ENCODE measurements at places on chromosomes 1 and 21. TPM values are rescaled to one million over a fixed set of nuclear protein-coding genes. Genes with fewer than 3 reads are reported as not detected.

- no peaks in the 10 kb centered on the region for H3K27me3 ChIP-seq
- DNase-seq: no peak
- H3K4me3 ChIP-seq: no peak overlapping the region
These were observed 124.2 kb upstream of the L1TD1 start for GRCh38 chr1:62070384-62071011.

DNA sequence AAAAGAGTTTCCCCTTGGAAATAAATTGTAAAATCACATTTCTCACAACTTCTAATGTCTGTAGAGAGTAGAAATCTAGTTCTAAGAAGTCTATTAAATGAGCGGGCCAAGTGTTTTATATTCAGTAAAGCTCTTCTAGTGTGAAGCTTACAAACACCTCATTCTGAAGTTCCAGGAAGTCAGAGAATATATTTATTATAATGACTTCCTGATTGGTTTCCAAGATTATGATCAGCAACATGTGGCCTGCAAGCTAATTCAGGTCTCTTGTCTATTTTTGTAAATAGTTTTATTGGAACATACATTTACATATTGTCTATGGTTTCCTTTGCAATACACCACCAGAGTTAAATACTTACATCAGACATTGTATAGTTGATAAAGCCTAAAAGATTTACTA, 603.9 kb downstream of the AMY1C start:
- no peaks in the 10 kb centered on the region for H3K27me3 ChIP-seq
- no peak for DNase-seq
- H3K36me3 ChIP-seq: no peaks in the 10 kb centered on the region
- no peak overlapping the region for H3K4me3 ChIP-seq
- H3K27ac ChIP-seq: no peak overlapping the region
- H3K4me1 ChIP-seq: no peaks in the 10 kb centered on the region

- peaks cover 26% of the 10 kb centered on the region for H3K27me3 ChIP-seq
- H3K36me3 ChIP-seq: no peaks in the 10 kb centered on the region
- H3K4me1 ChIP-seq: peaks cover 8% of the 10 kb centered on the region
- no peak for DNase-seq
These were observed 4.7 kb downstream of the RIMKLA start for GRCh38 chr1:42385283-42385682.

GRCh38 chr1:54968551-54968950, 11.9 kb upstream of the TMEM61 start:
- H3K4me3 ChIP-seq: no peak overlapping the region
- no peak for DNase-seq

DNA sequence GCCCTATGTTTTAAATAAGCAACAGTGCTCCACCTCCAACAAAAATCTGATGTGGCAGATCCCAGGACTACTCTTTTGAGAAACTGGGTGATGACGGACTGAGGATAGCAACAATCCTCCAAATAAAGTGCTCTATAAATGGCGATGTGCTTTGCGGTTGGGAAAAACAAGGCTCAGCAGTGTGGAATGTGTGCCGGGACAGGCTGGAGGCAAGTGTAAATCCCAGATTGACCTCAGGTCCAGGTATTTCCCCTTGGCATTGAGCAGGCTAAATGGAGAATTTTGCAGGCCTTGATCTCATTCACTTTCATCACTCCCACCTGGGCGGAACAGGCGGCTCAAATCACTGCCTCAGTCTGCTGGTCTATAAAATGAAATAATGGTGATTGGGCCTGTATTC, 35.1 kb downstream of the LRRC42 start:
- H3K27me3 ChIP-seq: no peaks in the 10 kb centered on the region
- no peak overlapping the region for H3K4me3 ChIP-seq
- H3K27ac ChIP-seq: no peak overlapping the region
- DNase-seq: no peak
- no peaks in the 10 kb centered on the region for H3K36me3 ChIP-seq
- peaks cover 13% of the 10 kb centered on the region for H3K4me1 ChIP-seq

DNA sequence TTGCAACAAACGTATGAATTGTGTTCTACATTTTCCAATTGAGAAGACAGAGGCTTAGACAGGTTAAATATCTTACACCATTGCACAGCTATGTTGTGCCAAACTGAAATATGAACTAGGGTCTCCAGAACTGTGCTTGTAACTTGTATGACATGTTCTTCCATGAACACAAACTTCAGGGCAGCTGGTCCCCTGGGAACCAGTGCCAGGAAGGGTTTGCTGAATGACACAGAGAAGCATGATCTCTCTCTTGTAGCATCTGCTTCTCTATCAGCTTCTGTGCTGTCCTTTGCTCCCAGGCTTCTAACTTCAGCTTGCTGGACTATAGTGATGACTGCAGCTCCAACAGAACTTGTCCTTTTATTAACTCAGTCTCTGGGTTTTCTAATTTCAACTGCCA, 385.5 kb downstream of the SIPA1L2 start:
- H3K27me3 ChIP-seq: no peaks in the 10 kb centered on the region
- no peak overlapping the region for H3K4me3 ChIP-seq
- no peak for DNase-seq
- no peaks in the 10 kb centered on the region for H3K4me1 ChIP-seq
- H3K36me3 ChIP-seq: no peaks in the 10 kb centered on the region

The PYHIN1 gene
- total RNA-seq: not detected

DNA sequence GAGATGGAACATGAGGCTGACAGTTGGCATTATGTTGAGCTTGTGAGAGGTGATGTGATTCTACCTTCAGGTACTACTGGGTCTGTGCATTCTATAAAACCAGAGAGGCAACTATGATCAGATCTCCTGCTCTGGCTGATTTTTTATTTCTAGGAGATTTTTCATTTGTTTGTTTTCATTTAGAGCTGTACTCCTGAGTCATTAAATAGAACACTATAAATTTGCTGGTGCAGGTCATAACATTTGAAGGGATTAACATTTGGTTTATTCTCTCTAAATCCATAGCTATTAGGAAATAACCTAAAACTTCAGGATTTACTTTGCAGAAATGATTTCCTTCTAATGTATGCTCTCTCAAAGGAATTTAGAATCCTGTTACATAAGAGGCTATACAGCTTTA, 42.9 kb downstream of the MAGI3 start:
- no peaks in the 10 kb centered on the region for H3K36me3 ChIP-seq
- no peaks in the 10 kb centered on the region for H3K4me1 ChIP-seq
- no peak overlapping the region for H3K4me3 ChIP-seq
- no peak for DNase-seq
- H3K27ac ChIP-seq: no peak overlapping the region

- no peaks in the 10 kb centered on the region for H3K36me3 ChIP-seq
- no peak for DNase-seq
These were observed 2.8 kb upstream of the INPP5B start for GRCh38 chr1:37949524-37950152.

The LCK gene
- 0.26 TPM for total RNA-seq

The FH gene
- 65.8 TPM for total RNA-seq

DNA sequence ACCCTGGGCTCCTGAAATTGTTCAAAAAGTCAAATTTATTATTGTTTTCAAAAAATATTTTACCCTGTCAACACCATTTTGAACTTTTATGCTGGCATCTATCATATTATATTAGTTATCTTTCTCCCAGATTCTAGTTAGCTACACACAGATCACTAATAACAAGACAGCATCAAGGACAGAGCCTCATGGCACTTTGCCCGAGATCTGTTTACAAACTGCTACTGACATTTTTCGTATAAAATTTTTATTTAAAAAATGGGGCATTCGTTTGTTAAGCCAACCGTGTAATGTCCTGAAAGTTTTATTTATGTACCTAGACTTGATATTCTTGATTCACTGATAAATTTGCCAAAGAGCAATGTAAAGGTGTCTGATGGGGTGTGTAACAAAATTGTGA, 78.1 kb downstream of the PLPPR5 start:
- no peak overlapping the region for H3K27ac ChIP-seq
- H3K36me3 ChIP-seq: no peaks in the 10 kb centered on the region
- no peak for DNase-seq
- no peaks in the 10 kb centered on the region for H3K4me1 ChIP-seq

The TDRD10 gene
- 0.72 TPM for total RNA-seq

- H3K27ac ChIP-seq: no peak overlapping the region
- no peak overlapping the region for H3K4me3 ChIP-seq
- no peak for DNase-seq
- no peaks in the 10 kb centered on the region for H3K27me3 ChIP-seq
- no peaks in the 10 kb centered on the region for H3K36me3 ChIP-seq
These were observed 58.3 kb upstream of the PLA2G4A start for GRCh38 chr1:186770421-186770820.

The ACTA1 gene
- 2.6 TPM for total RNA-seq

- no peak overlapping the region for H3K27ac ChIP-seq
- no peak for DNase-seq
- H3K36me3 ChIP-seq: no peaks in the 10 kb centered on the region
- H3K4me1 ChIP-seq: peaks cover 9% of the 10 kb centered on the region
These were observed 43.9 kb upstream of the ADGRL2 start for GRCh38 chr1:81756872-81757271.

- no peak overlapping the region for H3K4me3 ChIP-seq
- H3K4me1 ChIP-seq: no peaks in the 10 kb centered on the region
- H3K36me3 ChIP-seq: no peaks in the 10 kb centered on the region
- no peak for DNase-seq
These were observed 318.2 kb downstream of the NEGR1 start for GRCh38 chr1:71964188-71964587.

- no peak overlapping the region for H3K4me3 ChIP-seq
- no peak overlapping the region for H3K27ac ChIP-seq
- peaks cover 2% of the 10 kb centered on the region for H3K4me1 ChIP-seq
- no peak for DNase-seq
These were observed 8.1 kb upstream of the TEDDM1 start for GRCh38 chr1:182408435-182409075.

The AQP10 gene
- 0.26 TPM for total RNA-seq

The CD48 gene
- 0.60 TPM for total RNA-seq

The HAPLN2 gene
- 2.9 TPM for total RNA-seq

GRCh38 chr1:6208723-6209660, 3.1 kb downstream of the RNF207 start:
- DNase-seq: no peak
- H3K27ac ChIP-seq: no peak overlapping the region
- H3K4me1 ChIP-seq: peaks cover 43% of the 10 kb centered on the region
- no peaks in the 10 kb centered on the region for H3K36me3 ChIP-seq
- peaks cover 32% of the 10 kb centered on the region for H3K27me3 ChIP-seq

The RGL1 gene
- 10.6 TPM for total RNA-seq

DNA sequence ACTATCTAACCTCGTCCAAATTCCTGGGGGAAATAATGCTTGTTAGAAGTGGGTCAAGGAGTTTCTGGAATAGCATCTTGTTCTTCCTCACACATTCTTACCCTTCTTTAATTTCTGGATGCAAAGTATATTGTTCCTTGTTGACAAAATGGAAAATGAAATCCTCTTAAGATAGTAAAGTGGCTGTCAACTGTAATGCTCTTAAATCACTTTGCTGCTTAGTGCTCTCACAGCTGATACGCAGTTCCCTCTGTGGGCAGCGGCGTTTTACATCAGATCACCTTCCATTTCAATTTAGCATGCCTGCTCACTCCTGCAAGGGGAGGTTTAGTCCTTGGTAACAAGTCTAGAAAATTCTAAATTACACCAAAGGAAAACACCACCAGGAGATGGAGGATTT, 113.1 kb downstream of the DNM3 start:
- no peaks in the 10 kb centered on the region for H3K36me3 ChIP-seq
- no peak overlapping the region for H3K27ac ChIP-seq
- no peak overlapping the region for H3K4me3 ChIP-seq
- H3K27me3 ChIP-seq: no peaks in the 10 kb centered on the region
- no peak for DNase-seq

The FMO3 gene
- 0.64 TPM for total RNA-seq

GRCh38 chr21:45766055-45766454, 122.5 kb downstream of the PCBP3 start:
- no peak overlapping the region for H3K4me3 ChIP-seq
- H3K27ac ChIP-seq: no peak overlapping the region
- H3K4me1 ChIP-seq: no peaks in the 10 kb centered on the region
- no peak for DNase-seq
- no peaks in the 10 kb centered on the region for H3K36me3 ChIP-seq
- H3K27me3 ChIP-seq: no peaks in the 10 kb centered on the region

GRCh38 chr1:29785137-29785527, 548.8 kb downstream of the PTPRU start:
- H3K27me3 ChIP-seq: peaks cover 39% of the 10 kb centered on the region
- no peaks in the 10 kb centered on the region for H3K4me1 ChIP-seq
- DNase-seq: no peak
- H3K4me3 ChIP-seq: no peak overlapping the region

DNA sequence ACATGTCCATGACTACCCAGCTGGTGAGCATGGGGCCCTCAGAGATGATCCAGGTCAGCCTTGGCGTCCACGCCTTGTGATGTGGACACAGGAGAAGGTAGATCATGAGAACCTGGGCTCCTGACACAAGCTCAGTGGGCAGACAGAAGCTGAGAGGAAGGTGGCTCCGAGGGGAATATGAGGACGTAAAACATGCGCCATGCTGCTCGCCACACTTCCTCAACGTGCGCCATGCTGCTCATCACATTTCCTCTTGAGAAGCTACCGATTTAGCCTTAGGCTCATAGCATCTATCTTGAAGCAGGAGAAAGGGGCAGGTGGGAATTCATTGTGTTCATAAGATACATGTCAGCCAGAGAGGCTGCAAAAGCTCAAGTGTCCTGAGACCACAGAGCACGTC, 176.9 kb downstream of the KAZN start:
- H3K27ac ChIP-seq: no peak overlapping the region
- H3K36me3 ChIP-seq: no peaks in the 10 kb centered on the region

The CCDC190 gene
- not detected for total RNA-seq

The OLFML2B gene
- total RNA-seq: 5.2 TPM

DNA sequence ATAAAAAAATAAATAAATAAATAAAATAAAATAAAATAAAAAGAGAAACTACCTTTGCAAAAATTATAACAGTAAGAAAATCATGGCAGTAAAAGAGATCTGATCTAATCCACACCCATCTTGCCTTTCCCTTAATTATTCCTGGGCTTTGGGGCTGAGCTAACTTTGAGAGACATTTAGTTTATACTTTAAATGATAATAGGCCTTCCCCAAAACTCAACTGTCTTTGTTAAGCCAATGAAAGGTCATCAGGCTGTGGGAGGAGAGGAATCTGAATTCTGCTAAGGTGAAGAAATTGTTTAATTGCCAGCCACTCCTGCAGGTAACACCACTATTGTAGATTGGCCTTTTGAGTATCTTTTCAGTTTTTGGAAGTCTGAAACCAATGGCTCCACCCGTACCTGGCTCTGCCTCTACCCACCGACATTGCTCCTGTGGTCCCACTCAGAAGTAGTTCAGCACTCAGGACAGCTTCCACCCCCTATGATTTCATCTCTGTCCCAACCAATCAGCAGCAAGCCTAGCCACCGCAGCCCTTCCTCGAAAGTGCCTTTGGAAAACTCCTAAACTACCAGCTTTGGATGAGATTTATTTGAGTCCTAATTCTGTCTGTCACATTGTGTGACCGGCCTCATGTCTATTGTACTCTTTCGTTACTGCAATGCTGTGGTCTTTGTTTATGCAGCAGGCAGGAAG, 23.0 kb upstream of the PNRC2 start:
- H3K27ac ChIP-seq: no peak overlapping the region
- H3K4me1 ChIP-seq: no peaks in the 10 kb centered on the region
- no peaks in the 10 kb centered on the region for H3K27me3 ChIP-seq
- no peaks in the 10 kb centered on the region for H3K36me3 ChIP-seq
- no peak for DNase-seq

GRCh38 chr1:14265495-14265894, 333.0 kb upstream of the KAZN start:
- no peaks in the 10 kb centered on the region for H3K27me3 ChIP-seq
- no peak overlapping the region for H3K27ac ChIP-seq
